Stimulated activated CD8-positive, alpha-beta memory T cell treated with anti-CD3 and anti-CD28 coated beads, Interleukin-7, amount 100 ng/mL, for 1 hour (primary cell): ENCODE measurements at places on chromosomes 1 and 21.

DNA sequence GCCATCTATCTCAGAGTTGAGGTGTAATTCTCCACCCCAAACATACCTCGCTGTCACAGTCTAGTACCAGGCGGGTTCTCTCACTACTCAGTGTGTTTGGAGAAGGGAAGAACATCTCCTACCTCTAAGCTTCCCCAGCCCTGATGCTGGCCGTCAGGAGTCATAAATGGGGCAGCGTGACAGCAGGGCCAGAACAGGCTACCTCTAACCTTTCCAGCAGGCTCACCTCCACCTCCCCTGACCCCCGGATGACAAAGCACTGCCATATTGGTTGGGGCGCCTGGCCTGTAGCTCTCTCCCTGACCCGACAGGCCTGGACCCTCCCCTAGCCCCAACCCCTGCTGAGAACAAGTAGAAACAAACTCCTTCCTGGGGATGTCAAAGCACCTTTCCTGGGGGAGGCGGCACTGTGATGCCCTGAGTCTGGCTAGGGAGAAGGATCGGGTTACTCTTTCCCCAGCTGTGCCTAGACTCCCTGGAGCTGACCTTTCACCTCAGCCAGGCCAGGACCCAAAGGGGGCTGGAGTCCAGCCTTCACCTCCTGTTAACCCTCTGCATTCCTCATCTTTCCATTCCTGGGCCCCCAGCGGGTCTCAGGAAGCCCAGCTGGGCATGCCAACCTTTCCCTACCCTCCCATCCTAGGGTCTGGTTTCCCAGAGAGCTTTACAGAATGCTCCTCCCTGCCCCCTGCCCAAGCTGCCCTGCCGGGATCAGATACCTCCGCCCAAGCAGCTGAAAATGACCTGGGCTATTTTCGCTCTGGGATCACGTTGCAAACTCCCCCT is 34.2 kb downstream of the AHDC1 start:
- no peak for DNase-seq

DNA sequence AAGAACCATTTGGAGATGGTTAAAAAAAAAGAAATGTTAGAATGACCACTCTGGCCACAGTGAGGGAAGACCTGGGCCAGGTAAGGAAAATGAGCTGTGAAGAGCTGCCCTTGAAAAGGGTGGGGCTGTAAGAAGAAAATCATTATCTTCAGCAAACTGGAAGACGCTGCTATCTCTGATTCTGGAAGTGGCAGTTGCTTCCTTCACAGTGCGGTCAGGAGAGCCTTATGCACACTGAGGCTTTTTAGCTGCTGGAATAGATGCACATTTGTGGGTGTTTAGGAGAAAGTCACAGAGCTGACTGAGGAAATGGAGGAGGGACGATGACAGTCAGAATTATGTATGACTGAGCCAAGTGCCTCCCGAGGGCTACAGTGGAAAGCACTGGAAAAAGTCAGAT is 91.6 kb downstream of the TBX19 start:
- DNase-seq: no peak

DNA sequence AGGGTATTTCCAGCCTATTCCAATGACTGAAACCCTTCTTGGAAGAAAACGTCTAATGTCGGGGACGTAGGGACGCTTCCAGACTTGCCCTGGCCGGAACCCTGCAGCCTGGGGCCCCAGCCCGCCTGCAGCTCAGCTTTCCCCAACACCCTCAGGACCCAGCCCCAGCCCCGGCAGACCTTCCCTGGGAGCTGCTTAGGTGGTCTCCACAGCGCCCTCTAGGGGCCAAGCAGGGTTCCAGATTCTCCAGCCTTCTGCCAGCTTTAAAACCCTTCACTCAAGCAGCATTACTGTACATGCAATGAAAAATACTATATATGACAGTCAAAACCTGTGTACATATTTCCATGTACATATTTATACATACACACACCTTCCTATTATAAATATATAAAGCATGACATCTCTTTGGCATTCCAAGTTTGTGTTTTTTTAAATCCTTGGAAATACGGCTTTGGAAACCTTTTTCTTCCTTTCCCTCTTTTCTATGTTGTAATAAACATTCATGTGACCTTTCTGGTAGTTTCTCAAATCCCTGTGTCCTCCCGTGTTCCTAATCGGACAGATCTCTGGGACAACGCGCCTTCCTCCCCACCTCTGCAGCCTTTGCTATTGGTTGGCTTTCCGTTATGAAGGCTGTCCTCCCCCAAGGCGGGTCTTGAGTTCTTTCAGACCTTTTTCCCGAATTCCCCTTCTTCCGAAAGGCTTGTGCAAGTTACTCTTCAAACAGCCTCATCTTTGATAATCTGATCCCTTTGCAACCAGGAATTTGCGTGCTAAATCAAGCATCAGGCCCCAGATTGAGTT is 60.3 kb downstream of the STUM start:
- DNase-seq: peak; percentile 43

- DNase-seq: no peak
Observed at GRCh38 chr1:203589595-203589994, 37.0 kb upstream of the ATP2B4 start.

- DNase-seq: no peak
Observed at GRCh38 chr21:17964199-17964598, 145.0 kb upstream of the C21orf91 start.

GRCh38 chr1:42735477-42736105 is 4.4 kb downstream of the CLDN19 start:
- DNase-seq: no peak

- DNase-seq: no peak
Observed at GRCh38 chr1:99869304-99869703, 19.1 kb downstream of the AGL start.
